Right lung (tissue), 10 donors: ENCODE measurements at places on chromosomes 11 and 22. TPM values are rescaled to one million over a fixed set of nuclear protein-coding genes. Genes with fewer than 3 reads are reported as not detected.

The BTG4 gene
- polyA plus RNA-seq = not detected

The ISX gene
- 0.44 TPM for polyA plus RNA-seq

The C11orf42 gene
- polyA plus RNA-seq = 0.84 TPM

The NTM gene
- 23.9 TPM for polyA plus RNA-seq

The YPEL1 gene
- polyA plus RNA-seq = 17.3 TPM

The GAL3ST3 gene
- polyA plus RNA-seq = 0.19 TPM

The GVQW3 gene
- polyA plus RNA-seq = 20.5 TPM

The PAMR1 gene
- 7.4 TPM for polyA plus RNA-seq

The OTOG gene
- 0.14 TPM for polyA plus RNA-seq
